ENCODE measurements at places on chromosomes 1 and 21.

DNA sequence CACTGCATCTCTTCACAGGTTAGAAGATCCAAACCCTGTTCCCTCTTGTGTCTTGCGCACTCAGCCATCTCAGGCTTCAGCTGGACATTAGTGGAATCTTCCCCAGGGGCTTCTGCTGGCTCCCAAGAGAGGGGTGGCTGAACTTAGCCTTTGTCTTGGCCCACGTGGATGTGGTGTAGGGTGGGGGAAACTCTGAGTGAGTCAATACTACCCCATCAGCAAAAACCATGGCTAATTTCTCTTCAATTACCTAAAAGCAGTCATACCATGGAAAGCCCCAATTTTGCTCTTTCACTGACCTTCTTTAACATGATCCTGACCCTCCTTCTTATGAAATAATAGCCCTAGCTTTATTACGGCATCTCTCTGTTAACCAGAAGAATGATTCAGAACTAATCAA, 72.5 kb upstream of the RAB3GAP2 start:
- no peak for DNase-seq

GRCh38 chr1:211009944-211010343, 124.0 kb downstream of the KCNH1 start:
- DNase-seq: peak; percentile 25

DNA sequence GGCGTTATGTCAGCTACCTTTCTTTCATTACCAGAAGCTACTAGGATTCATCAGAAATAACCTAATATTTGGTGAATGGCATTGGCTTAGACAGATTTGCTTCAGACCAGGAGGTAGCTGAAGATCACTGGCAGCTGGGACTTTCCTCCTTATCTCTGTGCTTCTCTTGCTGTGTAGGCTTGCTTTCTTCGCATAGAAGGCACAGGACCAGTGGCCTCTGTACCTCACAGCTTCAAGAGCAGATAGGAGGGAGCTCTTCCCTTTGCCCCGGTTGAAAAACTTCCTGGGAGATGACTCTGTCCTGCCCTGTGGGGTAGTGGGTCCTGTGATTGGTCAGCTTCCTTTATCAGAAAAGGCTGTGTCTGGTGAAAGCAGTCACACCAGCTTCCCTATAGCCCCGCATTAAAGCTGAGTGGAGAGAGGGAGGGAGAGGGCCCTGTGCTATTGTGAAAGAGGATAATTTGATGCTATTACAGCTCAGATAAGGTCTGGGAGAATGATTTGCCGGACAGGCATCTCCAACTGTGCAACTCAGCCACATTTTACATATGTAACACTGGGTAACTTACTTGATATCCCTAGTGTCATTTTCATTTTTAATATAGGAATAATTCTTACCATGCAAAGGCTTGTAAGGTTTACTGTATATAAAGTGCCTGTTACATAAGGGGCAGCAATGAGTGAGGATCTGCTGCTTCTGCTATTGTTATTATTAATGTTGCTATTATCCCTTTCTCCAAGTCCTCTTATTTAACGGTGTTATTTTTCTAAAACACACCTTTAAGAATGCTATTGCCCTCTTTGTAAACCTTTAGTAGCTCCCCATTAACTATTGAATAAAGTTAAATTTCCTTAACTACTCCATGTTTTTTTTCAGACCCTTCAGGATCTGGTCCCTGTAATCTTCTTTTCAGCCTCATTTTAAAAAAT, 31.6 kb downstream of the OSBPL9 start:
- DNase-seq: peak; percentile 24

GRCh38 chr1:83815330-83815729, 183.6 kb downstream of the TTLL7 start:
- DNase-seq: no peak

- DNase-seq: peak; percentile 18
Measured at GRCh38 chr1:44545961-44546360, 128.3 kb downstream of the TMEM53 start.

- peak; percentile 86 for DNase-seq
Measured at GRCh38 chr1:220579317-220579716, 51.4 kb downstream of the MARK1 start.

DNA sequence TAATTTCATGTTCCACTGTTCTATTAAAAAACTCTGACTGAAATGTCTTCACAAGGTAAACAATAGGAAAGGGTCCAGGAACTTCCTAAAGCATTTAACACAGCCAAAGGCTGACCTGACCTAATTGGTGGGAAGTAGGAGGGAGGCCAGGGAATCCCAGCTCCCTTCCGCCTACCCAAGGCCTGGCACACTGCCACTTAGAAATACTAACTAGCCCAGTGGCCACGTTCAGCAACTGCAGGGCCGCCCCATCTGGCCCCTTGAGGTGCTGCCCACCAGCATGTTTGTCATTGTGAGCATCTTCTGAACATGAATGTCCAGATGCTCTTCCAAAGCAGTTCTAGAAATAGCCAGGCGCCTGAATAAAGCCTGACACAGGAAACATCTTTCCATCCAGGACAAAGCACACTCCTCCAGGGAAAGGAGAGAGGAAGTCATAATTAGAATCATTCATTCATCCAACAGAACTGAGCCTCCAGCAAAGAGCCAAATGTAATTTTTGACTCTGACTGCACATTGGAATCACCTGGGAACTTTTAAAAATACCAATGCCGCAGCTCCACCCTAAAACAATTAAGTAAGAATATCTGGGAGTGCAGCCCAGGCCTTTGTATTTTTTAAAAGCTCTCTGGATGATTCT, 44.6 kb upstream of the BCL9 start:
- peak; percentile 67 for DNase-seq

DNA sequence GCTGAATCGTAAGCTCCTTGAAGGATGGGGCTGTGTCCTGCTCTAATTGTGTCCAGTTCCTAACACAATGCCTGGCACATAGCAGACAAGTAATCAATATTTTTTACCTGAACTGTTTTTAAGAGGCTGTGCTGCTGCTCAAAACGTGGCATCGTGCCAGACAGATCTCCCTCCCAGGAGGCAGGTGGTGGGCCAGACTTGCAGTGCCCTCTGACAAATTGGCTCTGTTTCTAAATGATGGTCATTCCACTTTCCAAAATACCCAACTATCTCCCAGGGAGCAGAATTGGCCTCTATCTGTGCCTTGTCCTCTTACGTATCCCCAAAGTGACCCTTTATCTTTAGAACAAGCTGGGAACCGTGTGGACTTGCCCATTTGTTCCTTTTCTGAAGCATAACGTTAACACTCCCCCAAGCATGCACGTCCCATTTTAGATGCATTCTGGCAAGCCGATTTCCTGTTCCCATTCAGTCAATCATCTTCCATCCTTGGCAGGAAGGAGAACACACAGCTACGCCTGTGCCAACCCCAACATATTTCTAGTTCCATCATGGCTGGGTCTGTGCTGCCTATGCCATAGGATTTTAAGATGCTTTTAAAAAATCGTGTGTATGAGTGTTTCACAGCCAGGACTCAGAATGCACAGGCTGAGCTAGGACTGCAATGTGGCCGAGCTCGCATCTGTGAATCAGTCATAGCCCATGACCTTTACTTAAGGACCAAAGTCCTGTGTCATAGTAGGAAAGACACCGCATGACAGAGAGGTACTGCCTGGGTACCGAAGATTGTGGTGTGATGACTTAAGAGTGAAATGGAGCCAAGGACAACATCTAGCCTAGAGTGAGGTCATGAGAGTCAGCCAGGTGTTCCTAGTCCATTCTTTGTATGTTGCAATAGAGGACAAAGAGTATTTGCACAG, 408.6 kb downstream of the PRDM2 start:
- peak; percentile 60 for DNase-seq

DNA sequence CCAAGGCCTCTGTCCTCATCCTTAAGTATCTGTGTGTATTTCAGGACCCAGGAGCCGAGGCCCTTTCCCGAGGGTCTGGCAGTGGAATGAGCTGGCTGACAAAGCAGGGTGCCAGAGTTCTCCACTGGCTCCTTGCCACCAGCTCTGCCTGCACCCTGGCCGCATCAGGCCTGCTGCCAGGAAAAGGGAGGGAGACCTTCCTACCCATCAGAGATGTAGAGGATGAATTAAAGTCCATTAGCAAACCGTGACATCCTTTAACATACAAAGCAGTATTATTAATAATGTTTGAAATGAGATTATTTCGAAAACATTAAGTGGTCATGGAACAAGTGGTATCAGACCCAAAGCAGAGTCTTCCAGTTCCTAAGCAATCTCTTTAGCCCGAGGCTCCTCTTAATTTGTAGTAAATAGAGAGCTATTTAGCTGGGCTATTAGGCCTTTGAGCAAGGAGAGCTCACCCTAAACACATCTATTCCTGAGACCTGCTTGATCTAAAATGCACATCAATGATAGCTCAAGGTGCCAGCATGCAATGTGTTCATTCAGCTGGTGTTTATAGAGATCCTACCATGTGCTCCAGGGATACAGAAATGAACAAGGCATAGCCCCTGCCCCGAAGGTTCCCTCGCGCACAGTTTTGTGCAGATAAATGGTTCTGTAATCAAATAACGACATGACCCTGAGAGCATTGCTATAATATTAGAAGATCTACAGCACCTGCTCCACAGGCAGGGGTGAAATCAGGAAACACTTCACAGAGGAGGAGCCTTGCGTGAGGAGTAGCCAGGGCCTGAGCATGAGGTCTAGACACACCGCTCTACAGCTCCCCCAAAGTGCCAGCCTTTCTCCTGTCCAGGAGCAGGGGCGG, 44.0 kb downstream of the FAM163A start:
- DNase-seq: peak; percentile 87

DNA sequence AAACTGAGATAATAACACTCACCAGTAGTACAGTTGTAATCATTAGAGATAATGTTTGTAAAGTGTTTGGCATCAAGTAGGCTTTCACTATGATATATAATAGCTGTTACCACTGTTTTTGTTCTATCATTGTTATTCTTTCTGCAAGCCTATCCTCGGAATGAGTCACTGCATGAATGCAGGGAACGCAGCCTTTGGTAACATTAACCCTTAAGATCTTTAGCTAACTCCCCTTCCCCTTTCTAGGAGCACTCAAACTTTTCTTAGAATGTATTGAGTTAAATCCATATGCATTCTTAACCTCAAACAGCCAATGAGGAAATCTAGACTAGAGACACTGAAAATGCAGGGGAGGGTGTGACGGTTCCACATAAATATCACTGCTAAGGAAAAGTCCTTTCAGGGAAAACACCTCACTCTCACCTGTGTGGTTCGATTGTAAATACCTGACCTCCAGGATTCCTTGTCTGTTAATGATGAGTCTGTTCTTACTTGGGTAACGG, 467.3 kb downstream of the SETD4 start:
- DNase-seq: no peak

DNA sequence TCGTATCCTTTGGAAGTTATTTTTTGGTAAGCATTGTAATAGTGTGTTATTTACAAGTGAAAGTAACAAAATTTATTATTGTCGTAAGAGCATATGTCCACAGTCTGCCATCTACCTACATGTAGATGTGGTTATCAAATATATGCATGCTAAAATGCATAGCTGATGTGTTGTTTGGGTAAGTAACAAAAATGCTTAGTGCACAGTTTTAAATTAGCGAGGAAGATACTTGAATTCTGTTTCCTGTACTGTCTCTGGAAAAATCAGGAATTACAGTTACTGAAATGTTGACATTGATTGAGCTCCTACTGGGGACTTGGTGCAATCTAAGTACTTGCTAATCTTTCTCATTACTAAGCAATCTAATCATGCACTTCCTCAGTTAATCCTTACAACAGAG, 14.3 kb downstream of the WDR64 start:
- no peak for DNase-seq

GRCh38 chr1:1986451-1987141, 17.0 kb downstream of the CFAP74 start:
- DNase-seq: no peak

- DNase-seq: no peak
Measured at GRCh38 chr1:192797891-192798290, 10.9 kb upstream of the RGS2 start.

- peak; percentile 55 for DNase-seq
Measured at GRCh38 chr1:108661030-108661609, at the start of gene HENMT1. Gene HENMT1, minus strand, starts transcription at chr1:108661093. Its CDS starts 1,209 bp downstream, at chr1:108659884.

DNA sequence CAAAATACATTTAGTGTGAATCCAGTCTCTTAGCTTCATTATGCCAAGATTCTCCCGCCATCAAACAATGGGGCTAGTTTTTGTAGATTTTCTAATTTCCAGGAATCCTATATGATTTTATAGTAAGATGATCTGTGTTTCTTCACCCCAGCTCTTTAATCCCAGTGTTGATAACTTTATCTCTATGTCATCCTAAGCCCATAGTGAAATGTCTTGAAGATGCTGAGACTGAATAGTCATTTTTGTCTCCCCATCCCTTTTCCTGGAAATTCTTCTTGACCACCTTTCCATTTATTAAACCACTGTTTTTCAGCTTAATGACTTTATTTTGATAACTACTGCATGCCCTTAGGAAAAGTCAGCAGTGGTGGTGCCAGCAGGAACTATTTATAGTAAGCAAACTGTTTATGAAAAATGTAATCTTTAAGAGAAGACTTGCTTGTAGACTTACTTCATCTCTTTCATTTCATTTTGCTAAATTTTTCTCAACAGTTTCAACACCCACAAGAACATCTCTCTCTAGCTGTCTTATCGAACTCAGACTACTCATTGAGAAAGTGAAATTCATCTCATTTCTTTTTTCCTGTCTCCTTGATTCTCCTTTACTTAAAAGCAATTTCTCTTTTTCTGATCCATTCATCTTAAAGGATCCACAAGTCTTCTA, 116.6 kb downstream of the NTMT2 start:
- no peak for DNase-seq

Measured in NCI-H69 (cell line).